NB4 (cell line): ENCODE measurements at places on chromosomes 3 and 15.

DNA sequence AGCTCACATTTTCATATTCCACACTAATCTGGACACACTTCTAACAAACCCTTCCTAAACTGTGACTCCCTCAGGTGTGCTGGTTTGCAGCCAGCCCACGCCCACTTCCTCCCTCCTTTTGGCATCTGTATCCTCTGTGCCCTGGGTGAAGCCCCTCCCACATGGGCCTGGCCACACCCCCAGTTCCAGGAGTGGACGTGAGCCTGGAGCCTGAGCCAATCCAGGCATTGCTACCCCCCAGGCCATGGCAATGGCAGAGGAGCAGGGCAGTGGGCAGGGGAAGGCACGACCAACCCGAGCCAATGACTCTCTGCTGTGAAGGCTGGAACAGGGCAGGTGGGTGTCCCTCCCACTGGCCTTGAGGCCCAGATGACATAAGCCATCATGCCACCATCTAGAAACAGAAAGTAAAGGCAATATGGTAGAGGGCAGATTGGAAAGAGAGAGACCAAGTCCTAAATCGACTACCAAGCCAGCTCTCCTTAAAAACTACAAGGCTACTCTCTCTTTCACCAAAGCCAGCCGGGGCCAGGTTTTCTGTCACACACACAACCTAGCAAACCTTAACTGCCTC lies 18.6 kb downstream of the FAM174B start:
- no peak for DNase-seq

DNA sequence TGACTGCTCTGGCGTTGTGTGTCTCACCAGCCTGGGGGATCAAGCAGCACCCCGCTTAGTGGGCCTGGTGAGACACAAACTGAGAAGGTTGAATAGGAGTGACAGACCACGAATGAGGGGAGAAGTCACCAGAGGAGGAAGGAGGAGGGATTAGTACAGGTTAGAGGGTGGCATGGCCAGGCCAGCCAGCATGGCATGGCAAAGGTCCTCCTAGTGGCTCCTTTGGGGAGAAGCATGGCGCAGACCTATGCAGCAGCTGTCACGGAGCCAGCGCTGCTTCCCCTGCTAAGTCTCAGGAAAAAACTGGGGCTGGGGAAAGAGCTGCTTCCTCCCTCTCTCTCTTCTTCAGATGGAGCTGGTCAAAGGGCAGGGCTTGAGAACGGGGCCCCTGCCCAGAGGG lies 48.6 kb downstream of the ZDHHC3 start:
- DNase-seq: no peak

DNA sequence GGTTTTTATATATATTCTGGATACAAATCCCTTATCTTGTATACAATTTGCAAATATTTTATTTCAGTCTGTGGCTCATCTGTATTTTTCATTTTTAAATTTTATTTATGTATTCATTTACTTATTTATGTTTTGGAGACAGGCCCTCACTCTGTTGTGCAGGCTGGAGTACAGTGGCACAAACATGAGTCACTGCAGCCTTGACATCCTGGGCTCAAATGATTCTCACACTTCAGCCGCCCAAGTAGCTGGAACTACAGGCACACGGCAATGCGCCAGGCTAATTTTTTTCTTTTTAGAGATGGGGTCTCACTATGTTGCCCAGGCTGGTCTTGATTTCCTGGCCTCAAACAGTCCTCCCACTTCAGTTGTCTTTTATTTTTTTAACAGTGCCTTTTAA lies 50.6 kb downstream of the PFN2 start:
- no peak for DNase-seq

DNA sequence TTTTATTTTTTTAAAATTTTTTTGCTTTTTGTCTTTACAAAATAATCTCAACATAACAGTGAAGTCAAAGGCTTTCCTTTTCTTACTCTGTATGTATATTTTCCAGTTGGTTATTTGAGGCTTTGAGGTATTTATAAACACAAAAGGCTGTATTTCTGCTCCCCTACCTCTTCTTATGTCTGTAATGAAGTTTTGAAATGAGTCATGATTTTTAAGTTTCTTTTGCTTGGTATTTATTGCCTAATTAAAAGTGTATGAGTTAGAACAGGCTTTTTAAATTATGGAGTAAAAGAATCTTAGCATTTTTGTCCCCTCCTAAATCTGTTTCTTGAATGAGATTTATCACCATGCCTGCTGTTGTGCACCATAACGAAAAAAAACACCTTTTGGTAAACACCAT lies 66.0 kb downstream of the DCUN1D1 start:
- no peak for DNase-seq

- no peak for DNase-seq
These were observed 91.0 kb upstream of the CHL1 start for GRCh38 chr3:105585-105984.

- DNase-seq: peak; percentile 54
These were observed 40.5 kb downstream of the TGM4 start for GRCh38 chr3:44914936-44915335.

DNA sequence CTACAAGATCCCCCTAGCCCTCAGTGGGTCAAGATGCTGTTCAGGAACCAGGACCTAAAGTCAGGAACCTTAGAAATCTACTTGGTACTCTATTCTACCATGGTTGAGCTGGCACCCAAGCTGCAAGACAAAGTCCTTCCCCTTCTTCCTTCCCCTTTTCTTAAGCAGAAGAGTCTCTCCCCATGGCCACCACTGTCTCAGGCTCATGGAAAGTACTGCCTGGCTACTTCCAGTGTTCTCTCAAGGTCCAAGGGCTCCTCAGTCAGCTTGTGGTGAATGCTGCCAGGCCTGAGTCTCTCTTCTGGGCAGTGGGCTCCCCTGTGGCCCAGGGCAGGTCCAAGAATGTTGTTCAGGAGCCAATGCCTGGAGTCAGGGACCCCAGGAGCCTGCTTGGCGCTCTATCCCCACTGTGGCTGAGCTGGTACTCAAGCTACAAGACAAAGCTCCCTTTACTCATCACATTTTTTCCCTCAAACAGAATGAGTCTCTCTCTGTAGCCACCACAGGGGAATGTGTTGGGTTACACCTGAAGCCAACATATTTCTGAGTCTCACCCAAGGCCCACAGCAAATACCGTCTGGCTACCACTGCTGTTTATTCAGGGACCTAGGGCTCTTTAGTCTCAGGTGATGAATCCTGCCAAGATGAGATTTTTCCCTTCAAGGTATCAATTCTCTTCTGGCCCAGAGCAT lies 18.1 kb upstream of the SLC27A2 start:
- DNase-seq: peak; percentile 61

- peak; percentile 12 for DNase-seq
These were observed 26.9 kb downstream of the CYP19A1 start for GRCh38 chr15:51311510-51311909.

GRCh38 chr3:133674290-133674919 lies 12.7 kb upstream of the TOPBP1 start:
- DNase-seq: no peak

GRCh38 chr3:122094125-122094524 lies 39.0 kb downstream of the CD86 start:
- DNase-seq: no peak

- DNase-seq: peak; percentile 12
These were observed 369.1 kb downstream of the RBMS3 start for GRCh38 chr3:29649815-29650547.

- no peak for DNase-seq
These were observed 52.1 kb downstream of the TM2D3 start for GRCh38 chr15:101600035-101600434.

- DNase-seq: no peak
These were observed 34.9 kb downstream of the PRKCI start for GRCh38 chr3:170257145-170257544.

GRCh38 chr3:138594935-138595610 lies 1.0 kb upstream of the CEP70 start:
- DNase-seq: no peak

- no peak for DNase-seq
These were observed 89.0 kb downstream of the C3orf85 start for GRCh38 chr3:109225516-109225915.

DNA sequence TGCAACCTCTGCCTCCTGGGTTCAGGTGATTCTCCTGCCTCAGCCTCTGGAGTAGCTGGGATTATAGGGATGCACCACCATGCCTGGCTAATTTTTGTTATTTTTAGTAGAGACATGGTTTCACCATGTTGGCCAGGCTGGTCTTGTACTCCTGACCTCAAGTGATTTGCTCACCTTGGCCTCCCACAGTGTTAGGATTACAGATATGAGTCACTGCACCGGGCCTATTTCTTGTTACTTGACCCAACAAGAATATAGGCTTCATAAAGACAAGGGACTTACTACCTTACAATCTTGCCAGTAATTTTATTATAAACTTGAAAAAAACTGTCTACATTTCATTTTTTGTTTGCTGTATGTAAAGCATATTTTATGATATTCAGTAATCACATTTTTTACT lies 21.4 kb upstream of the ZBTB47 start:
- DNase-seq: no peak

GRCh38 chr3:130853581-130853980 lies 40.3 kb upstream of the ATP2C1 start:
- DNase-seq: no peak

DNA sequence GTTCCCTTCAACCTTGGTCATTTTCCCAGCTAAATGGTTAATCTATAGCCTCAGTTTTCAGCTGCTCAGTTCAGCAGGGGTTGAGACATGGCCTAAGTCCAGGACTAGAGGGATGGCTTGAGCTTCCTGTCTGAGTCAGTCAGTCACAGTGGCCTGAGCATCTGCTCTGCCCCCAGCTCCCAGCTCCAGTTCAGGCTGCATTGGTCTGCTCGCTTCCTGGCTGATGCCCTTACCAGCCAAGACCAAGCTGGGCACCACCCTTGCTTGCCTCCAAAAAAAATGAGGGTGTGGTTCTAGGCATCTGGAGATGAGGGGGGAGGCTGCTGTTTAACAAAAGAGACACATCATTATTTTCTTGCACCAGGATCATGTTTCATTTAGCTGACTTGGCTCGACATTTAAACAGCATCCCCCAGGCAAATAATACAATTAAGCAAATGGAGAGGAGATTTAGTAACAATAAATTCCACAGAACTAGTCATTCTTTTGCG lies 70.7 kb downstream of the WNT5A start:
- no peak for DNase-seq

GRCh38 chr3:166472015-166472414 lies 634.8 kb upstream of the BCHE start:
- DNase-seq: no peak

- DNase-seq: peak; percentile 76
These were observed 6.5 kb upstream of the DNASE1L3 start for GRCh38 chr3:58217209-58217811.

- DNase-seq: peak; percentile 85
These were observed 566 bp downstream of the ETV5 start for GRCh38 chr3:186108106-186108940.

- no peak for DNase-seq
These were observed 21.5 kb downstream of the DRD3 start for GRCh38 chr3:114157321-114157720.

GRCh38 chr3:196397941-196398340 lies 34.3 kb downstream of the UBXN7 start:
- DNase-seq: no peak

DNA sequence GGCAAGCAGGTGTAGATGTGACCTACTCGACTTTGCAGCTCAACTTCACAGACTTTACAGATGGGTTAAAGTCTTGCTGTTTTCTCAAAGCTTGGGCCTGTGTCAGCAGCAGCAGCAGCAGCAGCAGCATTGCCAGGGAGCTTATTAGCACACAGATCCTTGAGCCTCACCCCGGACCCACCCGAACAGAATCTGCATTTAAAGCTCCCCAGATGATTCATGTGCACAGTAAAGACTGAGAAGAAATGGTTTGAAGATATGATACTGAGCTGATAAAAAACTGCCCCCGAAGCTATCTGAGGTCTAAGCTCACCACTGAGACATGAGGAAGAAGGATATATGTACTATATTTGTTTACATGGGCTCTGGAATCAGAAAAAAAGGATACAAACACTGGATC lies 231.7 kb downstream of the ARPP21 start:
- DNase-seq: no peak

DNA sequence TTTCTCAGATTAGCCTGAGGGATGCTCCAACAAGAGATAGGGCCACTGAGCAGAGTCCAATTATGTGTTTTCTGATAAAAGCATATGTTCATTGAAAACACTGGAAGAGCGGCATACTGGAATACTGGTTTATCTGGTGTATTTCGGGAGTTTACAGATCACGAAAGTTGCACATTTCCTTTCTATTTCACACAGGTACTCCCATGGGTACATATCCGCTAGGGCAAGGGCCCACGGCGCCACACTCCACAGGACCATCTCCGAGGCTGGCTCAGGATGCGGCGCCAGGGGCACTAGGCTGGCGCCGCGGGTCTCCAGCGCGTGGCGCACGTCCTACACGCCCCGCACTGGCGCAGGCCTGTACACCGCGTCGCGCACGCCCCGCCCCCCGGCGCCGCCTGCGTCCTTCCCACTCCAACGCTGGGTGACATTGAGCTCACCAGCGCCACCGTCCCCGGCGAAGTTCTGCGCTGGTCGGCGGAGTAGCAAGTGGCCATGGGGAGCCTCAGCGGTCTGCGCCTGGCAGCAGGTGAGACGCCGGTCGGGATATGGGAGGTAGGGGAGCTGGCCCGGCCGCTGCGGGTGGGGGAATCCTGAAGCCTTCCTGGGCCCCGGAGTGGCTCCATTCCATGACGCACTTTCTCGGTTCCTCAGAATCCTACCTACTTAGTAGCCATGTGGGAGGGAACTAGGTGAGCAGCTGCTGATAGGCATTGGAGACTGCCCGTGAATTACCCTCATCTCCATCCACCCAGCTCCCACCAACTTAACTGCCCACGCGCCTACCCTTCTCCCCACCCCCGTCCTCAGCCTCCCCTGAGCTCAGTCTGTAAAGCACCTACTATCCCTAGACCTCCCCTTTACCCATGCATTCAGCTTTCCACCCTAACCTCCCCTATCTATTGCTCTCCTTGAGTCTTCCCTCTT lies at the start of gene FAM162A:
TSS of gene FAM162A (plus strand) at position 412 of the 927 bp plus-strand sequence. CDS start at position 496, 84 bp downstream.
- peak; percentile 97 for DNase-seq

DNA sequence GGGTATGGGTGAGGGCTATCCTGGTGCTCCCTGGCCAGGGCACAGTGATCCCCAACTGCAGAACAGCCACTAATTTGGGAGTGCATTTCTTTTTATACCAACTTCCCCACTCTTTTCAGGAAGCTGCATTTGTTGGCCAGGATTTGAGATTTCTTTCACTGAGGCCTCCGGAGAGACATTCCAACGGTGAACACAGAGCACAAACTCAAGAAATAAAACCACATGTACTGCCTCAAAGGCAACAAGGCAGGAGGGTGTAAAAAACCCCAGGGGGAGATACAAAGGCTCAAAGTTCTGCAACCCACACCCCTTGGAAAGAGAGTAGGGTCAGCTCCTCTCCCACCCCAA lies 65.3 kb downstream of the CPN2 start:
- no peak for DNase-seq

- DNase-seq: no peak
These were observed 242.3 kb upstream of the ICE2 start for GRCh38 chr15:60721257-60721626.

DNA sequence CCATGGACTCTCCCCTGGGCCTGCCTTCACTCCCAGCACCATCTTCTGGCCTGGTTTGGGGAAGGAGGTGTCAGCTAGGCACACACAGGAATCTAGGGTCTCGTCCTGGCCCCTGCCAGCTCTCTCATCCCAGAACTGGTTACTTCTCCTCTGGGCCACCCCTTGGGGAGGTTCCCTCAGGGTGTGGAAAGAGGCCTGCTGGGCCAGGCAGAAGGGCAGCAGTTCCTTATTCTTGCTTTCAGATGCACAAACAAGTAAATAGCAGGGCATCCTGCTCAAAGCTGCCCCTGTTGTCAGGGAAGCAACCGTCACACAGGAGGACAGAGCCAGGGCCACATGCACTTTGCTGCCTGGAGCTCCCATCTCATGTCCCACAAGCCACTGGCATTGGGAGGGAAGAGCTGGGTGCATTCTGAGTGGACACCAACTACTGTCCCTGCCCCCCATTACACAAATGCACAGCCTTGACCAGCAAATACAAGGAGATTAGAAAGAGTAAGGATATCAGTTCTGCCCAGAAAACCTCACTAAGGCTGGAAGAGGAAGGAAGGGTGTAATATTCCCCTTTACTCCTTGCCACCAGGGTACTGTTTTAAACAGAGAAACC lies 108.8 kb upstream of the HACD2 start:
- peak; percentile 3 for DNase-seq
